SW 1271 (cell line): ENCODE measurements at places on chromosomes 16 and 17.

DNA sequence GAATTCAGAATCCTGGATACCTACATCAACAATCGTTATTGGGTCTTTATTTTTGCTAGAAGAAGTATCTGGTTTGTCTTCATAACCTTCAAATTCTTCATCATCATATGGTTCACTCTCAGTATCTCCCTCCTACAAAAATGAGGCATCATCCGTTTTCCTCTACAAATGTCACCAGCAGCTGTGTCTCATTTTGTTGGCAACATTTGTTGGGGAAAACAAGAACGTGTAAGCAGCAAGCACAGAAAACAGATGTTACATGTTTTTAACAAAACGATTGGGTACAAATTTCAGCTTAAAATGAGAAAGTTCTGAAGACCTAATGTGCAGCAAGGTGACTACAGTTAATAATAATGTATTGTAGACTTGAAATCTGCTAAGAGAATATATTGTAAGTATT lies 8.7 kb downstream of the CCDC47 start:
- DNase-seq, result no peak

DNA sequence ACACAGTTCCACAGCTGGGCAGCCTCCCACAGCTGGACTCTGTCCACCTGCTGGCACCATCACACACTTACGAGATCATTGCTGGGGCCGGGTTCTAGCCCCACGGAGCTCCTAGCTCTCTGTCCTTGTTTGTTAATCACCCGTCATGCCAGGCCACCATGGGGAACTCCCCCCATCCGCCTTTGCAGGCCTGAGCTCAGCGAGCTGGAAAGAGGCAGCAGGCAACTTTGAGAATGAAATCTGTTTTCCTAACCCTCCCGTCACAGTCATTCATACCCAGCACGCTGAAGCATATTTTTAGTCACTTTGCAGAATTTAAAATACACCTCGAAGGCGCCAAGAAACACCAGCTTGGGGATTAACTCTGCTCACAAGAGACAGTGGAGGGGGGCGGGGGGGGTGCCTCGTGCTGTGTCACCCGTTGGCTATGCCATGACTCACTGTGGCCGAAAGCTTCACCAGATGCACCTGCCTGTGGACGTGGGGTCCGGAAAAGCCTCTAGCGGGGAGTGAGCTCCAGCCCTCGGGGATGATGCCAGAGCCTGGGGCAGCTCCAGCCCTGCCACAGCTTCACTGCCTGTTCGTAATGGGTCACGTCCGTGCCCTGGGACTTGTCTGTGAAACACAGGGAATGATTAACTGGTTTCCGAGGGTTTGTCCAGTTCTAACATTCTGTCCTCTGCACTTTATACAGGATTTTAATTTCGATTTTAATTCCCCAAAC lies 1.4 kb upstream of the SPNS2 start:
- no peak for DNase-seq

DNA sequence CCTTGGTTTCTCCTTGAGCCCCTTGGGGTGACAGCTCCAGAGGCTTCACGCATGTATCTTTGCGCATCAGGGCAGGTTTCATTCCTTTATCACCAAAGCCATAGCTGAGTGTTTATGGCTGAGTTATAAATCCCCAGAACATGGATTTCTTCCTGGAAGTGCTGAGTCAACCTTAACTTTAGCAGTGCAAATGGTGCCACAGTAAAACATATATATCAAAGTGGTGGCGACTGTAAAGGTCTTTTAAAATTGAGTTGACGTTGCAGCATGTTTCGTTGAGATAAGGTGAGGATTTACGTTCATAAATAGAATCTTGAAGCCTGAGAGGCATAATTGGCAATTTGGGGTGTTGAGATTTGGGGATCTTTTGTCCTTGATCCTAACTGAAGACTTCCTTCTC lies 214.1 kb downstream of the HS3ST4 start:
- DNase-seq, result no peak

- DNase-seq, result peak; percentile 90
Measured at GRCh38 chr17:4143563-4144421, 795 bp downstream of the CYB5D2 start.

GRCh38 chr16:78455861-78456260 lies 356.4 kb downstream of the WWOX start:
- DNase-seq, result no peak

- DNase-seq, result no peak
Measured at GRCh38 chr17:67079491-67079890, 35.1 kb downstream of the CACNG1 start.

- peak; percentile 60 for DNase-seq
Measured at GRCh38 chr17:66468241-66469087, 166.1 kb downstream of the PRKCA start.

DNA sequence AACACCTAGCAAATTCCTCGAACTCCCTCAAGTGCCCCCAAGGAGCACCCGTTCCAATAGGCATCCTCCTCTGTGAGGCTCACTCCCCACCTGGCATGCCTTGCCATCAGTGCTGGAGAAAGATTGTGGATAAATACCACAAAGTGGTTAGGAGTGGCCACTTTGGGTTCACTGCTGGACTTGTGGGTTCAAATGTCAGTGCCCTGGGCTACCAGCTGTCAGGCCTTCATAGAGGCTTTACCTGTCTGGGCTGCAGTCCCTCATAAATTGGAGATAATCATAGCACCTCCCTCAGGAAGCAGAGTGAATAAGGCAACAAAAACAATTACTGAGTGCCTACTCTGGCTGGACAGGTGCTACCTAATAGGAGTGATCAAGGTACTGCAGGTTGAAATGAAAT lies 1.5 kb upstream of the SYT17 start:
- DNase-seq, result no peak

DNA sequence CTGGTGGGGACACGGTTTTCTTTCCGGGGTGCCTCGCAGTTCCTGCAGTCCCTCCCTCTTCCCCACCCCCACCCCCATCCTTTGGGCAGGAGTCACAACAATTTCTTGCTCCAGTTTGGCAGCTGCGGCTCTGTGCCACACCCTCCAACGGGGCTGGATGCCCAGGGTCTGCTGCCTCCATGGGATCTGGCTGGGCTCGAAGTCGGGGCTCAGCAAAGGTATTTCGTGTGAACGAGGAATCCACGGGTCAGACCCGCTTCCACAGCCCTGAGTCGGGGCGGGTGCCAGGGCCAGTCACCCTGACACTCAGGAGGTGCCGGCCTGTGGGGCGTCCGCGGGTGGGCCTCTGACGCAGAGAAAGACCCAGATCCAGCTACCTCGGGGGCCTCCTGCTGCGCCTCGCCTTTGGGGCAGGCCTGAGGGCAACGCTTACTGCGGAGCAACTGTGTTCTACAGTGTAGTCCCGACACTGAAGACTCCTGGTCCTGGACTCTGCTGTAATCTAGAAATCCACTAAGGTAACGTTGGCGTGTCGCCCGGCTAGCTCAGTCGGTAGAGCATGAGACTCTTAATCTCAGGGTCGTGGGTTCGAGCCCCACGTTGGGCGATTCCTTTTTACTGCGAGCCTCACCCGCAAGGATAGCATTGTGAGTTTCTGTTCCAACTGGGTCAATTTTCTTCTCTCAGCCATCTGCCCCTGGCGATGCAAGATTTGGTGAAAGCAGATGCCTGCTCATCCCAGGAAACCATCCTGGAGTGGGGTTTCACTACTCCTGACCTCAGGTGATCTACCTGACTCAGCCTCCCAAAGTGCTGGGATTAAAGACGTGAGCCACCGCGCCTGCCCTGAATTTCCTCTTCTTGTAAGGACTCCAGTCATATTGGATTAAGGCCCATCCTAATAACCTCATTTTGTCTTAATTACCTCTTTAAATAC lies 12.6 kb upstream of the OR1F1 start:
- no peak for DNase-seq

DNA sequence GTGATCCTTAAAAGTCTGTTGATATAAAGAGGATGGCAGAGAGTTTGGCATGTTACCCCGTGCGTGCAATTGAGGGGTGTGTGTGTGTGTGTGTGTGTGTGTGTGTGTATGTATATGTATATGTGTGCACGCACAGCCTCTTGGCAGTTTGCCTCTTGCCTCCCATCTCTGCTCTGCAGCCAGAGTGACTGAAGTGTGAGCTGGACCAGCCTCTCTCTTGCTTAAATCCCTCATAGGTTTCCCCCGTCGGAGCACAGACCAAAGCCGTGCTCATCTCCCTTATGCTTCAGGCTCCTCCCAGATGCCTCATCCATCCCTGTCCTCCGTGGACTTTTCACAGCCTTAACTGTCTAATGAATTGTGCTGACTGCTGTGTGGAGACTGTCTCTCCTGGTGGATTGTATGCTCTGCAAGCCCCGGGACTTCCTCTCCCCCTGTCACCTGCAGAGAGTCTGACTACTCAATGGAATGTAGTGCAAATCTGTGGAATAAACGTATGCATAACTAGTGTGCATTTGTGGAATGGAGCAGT lies 413.5 kb downstream of the CPPED1 start:
- no peak for DNase-seq

- DNase-seq, result no peak
Measured at GRCh38 chr16:25966172-25967097, 274.7 kb downstream of the HS3ST4 start.

DNA sequence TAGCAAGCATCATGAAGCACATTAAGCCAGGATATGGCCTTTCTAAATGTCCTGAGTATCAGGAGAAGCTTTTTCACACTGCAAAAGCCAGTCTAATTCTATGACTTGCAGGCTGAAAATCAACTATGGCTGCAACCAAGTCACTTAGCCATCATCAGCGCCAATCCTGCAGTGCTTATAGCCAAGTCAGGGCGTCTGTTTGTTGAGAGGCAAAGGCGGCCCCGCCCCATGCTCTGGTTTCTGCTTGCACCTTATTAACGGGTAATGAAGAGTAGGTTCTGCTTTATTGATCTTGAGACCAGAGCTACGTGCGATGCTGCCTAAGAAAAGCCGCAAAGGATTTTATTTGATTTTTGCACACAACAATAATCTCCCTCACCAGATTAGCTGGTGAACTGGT lies 88.4 kb downstream of the CDH13 start:
- no peak for DNase-seq

DNA sequence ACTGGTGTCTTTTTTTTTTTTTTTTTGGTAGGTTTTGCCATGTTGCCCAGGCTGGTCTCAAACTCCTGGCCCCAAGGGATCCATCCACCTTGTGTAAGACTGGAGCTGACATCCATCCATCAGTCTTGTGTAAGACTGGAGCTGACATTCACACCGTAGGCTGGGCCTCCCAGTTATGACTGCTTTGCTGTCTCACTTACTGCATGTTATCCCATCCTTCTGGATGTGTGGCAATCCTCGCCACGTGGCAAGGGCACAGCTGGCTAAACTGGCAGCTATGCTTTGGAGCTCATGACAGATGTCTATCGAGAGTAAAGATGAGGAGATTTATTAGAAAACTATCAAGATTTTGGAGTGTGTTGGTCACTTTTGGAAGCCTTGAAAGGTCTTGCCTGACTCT lies 115.1 kb downstream of the ABCA8 start:
- no peak for DNase-seq

- no peak for DNase-seq
Measured at GRCh38 chr16:29141586-29142324, 156.9 kb downstream of the LAT start.

GRCh38 chr16:66652661-66653360 lies 43.7 kb downstream of the CMTM4 start:
- no peak for DNase-seq

DNA sequence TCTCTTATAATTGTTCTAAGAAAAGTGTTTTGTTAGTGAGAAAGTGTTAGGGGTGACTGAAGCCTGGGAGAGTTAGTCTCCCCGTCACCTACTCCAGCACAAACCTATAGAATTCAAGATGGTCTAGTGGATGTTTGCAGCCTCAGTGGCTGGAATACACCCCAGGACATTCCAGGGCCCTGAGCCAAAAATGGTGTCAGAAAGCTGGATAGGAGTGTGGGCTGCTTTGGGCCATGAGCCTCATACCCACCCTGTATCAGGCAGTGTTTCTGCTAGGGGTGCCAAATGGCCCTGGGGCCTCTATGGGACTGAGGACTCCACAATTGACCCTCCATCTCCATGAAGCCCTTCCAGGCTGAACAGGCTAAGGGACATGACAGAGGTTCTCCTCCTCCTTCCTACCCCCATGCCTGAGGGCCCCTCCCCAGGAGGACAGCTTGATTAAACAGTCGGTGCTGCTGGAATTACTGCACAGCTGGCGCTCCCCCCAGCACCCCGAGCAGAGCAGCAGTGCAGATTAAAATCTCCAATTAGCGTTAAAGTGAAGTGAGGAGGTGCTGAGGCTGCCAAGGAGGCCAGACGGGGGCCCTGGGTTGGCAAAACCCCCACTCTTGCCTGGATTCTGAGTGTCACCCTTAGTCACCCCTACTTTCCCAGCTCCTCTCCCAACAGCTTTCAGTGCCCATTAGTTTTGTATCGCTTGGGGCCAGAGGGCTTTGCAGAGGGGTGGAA lies 59.1 kb downstream of the NEUROD2 start:
- no peak for DNase-seq

GRCh38 chr16:9395958-9396359 lies 304.5 kb downstream of the HAPSTR1 start:
- DNase-seq, result no peak

- no peak for DNase-seq
Measured at GRCh38 chr17:6914711-6915110, 81.1 kb upstream of the ALOX12 start.

- no peak for DNase-seq
Measured at GRCh38 chr17:38672788-38673706, 1.7 kb downstream of the EPOP start.

DNA sequence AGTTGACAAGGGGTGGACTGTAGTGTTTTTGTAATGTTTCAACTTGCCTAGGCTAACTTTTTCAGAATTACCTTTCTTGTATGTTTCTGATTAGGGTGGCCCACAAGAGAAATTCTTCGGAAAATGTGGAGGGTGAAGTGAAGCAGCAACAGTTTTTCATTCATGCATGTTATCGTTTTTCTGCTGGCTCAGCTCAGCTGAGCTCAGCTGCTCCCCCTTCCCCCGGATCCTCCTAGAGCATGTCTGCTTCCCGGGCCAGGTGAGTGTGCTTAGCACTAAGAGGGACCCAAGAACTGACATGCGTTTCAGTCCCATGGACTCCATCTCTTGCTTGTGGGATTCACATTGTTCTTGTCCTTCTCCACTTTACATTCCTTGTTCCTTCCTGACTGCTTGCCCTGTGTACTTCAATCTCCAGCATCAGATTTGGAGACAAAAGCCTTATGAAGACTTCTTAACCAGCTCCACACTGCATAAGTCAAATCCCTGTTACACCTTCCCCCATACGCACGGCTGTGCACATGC lies 33.6 kb downstream of the SCPEP1 start:
- DNase-seq, result no peak

DNA sequence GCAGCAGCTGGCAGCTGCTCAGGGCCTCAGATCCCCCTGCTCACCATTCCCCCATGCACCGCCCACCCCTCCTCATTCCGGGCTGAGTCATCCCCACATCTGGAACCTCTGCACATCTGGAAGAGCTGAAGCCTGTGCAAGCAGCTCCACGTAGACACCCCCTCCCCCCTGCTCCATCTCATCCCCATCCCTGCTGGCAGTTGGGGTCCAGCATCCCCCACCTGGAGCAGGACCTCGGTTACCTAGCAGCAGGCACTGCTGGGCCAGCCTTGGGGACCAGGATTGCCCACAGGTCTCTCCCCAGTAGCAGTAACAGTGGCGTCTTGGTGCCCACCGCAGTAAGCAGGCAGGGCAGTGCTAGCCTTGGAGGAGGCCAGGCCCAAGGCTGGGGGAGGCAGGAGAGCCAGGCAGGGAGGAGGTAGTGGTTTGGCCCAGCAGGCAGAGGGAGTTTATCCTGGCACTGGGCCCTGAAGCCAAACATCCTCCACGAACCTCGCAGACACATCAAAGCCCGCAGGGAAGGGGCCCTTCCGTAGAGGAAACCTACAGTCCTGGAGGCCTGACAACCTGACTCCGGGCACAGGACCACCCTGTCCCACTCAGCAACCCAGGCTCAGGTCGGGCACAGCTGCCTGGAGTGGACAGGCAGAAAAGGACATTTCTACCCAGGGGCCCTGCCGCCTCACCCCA lies 7.7 kb upstream of the TMEM92 start:
- no peak for DNase-seq

GRCh38 chr17:48679385-48680096 lies 42.8 kb downstream of the PRAC1 start:
- DNase-seq, result no peak
